Fibroblast of villous mesenchyme (primary cell): ENCODE measurements at places on chromosomes 3 and 15. TPM values are rescaled to one million over a fixed set of nuclear protein-coding genes. Genes with fewer than 3 reads are reported as not detected.

CLDN16 gene
- under 0.01 and 0.43 TPM in 2 replicates for total RNA-seq

DNA sequence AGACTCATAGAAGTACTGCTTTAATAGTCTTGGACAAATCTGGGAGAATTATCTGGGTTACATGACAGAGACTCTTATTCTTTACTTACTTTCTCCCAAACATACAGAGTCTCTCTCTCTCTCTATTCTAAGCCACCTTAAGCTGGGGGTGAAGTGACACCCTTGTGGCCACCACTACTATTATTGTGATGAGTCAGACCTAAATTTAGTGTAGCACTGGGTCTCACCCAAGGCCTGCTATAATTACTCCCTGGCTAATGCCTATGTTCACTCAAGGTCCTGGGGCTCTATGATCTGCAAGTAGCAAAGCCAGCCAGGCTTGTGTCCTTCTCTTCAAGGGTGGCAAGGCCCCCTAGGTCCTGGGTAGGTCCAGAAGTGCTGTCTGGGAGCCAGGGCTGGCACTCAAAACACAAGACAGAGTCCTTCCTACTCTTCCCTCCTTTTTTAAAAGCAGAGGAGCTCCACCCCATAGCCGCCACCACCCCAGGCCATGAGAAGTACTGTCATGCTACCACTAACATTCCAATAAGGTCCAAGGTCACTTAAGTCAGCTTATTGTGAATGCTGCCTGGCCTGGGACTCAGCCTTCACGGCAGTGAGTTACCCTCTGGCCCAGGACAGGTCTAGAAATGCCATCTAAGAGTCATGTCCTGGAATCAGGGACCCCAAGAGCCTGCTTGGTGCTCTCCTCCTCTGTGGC lies 183.6 kb downstream of the POLQ start:
- DNase-seq: no peak

SMCO1 gene
- total RNA-seq: under 0.01 TPM in 1 of 2 replicates, not detected in the other

DNA sequence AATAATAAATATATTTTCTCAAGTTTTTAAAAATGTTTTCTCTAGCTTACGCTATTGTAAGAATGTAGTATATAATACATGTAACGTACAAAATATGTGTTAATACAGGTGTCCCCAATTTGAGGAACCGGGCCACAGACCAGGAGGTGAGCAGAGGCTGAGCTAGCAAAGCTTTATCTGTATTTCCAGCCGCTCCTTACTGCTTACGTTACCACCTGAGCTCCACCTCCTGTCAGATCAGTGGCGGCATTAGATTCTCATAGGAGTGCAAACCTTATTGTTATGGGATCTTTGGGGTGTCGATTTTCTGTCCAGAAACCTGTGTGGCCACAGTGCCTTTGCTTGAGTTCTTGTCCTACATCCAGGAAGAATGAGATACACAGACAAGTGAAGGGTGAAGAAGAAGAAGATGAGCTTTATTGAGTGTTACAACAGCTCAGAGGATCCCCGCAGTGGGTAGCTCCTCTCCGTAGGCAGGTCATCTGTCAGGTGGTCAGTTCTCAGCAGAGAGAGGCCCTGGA lies 9.9 kb upstream of the TRIM59 start:
- DNase-seq: no peak

DNA sequence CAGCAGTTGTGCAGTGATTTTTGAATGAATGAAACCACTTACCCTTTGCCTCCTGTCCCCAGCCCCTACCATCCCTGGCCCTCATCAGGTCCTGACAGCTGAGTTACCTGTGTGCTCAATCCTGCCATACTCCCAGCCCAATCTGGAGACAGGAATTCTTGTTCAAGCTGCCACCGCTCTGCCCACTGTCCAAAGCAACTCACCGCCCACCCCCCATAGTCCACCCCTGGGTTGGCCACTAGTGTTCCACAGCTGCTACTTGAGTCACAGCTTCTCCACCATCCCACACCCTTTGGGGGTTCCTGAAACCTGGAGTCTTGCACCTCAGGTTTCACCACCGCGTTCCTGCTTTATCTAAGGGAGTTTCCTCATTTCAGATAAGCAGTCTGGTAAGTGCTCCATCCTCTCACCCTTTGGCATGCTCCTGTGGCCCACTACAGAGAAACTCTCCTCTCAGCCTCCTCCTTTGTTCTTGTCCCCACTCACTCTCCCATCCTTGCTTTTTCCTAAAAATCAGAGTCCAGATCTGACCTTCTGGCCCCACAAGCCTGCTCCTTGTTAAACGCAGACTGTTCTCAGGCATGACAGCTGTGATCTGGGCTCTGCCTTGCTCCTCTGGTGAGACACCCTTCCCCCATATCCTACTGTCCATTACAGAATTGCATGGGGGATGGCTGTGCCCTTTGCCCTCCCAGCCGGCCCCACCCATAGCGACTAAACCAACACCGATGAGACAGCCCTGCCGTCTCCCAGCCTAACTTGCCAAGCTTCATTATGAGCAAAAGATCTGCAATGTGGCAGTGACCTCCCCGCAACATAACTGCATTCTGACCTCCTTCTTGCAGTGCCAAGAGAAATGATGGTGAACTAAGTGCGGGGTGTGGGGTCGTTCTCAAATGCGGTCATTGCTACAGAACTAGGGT lies 50.0 kb downstream of the CYP19A1 start:
- peak; percentile 39 for DNase-seq

GATA2 gene
- total RNA-seq: 26.7 and 41.0 TPM in 2 replicates

GRCh38 chr3:73327052-73327451 lies 265.6 kb downstream of the EBLN2 start:
- no peak for DNase-seq

DNA sequence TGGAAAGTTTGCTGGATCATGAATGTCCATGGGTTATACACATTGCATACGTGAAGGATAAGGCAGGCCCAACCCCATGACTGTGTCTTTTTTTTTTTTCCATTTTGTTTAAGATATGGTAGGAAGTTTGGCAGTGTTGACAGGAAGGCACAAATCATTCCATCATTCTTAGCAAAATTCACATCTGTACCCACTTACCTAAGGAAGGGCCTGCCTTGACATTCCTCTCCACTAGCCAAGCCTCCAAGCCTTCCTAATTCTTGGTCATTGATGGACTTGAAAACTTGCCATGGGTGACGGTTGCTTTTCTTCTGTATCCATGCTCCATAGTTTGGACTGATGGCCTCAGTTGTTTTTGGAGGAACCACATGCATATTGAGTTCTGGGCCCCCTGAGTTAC lies 54.4 kb downstream of the ARNT2 start:
- DNase-seq: no peak

DNA sequence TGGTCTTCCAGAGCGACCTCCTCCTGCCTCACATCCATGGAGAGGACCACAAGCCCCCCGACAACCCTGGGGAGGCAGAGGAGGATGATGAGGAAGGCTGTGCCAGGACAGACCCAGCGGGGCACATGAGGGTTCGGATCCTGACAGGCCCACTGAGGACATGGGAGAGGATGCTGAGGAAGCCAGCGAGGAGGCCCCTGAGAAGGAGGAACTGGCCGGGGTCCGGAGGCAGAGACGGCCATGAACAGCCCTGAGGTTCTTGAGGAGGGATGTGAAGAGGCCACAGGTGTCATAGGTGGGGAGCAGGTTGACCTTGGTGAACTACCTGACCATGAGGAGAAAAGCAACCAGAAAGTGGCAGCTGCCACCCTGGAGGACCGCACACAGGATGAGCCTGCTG lies 54.9 kb upstream of the WNT7A start:
- DNase-seq: no peak

SSUH2 gene
- total RNA-seq: 0.32 TPM in 1 of 2 replicates, not detected in the other

EPB42 gene
- not detected in 2 replicates for total RNA-seq

GRCh38 chr3:123961508-123961856 lies 453 bp upstream of the CCDC14 start:
- no peak for DNase-seq

GRCh38 chr3:96966181-96966929 lies 152.0 kb downstream of the EPHA6 start:
- DNase-seq: no peak

HDAC11 gene
- total RNA-seq: 7.1 and 9.5 TPM in 2 replicates

GRCh38 chr3:38059148-38059547 lies 20.1 kb downstream of the DLEC1 start:
- no peak for DNase-seq

- no peak for DNase-seq
Observed at GRCh38 chr3:77191640-77192039, 151.7 kb downstream of the ROBO2 start.

DNA sequence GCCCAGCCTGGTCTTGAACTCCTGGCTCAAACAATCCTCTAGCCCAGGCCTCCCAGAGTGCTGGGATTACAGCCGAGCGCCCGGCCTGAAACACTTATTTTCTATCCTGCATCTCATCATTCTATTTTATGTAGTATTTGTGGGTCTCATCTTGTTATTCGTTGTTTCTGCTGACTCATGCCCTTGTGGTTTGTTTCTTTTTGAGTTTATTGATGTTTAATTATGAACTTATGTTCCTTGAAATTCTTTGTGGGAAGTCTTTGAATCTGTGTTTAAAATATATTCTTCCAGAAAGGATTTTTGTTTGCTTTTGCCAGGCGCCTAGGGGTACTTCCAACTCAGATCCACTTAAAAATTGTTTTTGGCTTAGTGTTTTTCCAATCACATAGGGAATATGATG lies 78.3 kb upstream of the C15orf39 start:
- DNase-seq: peak; percentile 97

DNA sequence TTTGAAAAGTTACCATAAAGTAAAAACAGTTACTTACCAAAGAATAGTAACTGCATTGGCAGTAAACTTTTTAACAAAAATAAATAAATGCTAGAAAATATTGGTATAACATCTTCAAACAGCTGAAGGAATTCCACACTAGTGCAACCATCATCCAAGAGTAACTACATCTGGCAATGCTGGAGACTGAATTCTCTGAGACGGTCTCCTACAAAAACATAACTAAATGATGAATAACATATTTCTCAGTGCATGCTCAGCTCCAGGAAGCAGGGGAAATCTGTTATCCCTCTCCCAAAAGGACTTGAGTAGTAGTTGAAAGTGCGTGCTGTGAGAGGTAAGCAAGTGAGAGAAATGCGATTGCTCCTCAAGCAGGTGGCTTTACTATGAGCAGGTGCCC lies 526.8 kb upstream of the CCDC54 start:
- no peak for DNase-seq

SH2D7 gene
- not detected in 2 replicates for total RNA-seq

DNA sequence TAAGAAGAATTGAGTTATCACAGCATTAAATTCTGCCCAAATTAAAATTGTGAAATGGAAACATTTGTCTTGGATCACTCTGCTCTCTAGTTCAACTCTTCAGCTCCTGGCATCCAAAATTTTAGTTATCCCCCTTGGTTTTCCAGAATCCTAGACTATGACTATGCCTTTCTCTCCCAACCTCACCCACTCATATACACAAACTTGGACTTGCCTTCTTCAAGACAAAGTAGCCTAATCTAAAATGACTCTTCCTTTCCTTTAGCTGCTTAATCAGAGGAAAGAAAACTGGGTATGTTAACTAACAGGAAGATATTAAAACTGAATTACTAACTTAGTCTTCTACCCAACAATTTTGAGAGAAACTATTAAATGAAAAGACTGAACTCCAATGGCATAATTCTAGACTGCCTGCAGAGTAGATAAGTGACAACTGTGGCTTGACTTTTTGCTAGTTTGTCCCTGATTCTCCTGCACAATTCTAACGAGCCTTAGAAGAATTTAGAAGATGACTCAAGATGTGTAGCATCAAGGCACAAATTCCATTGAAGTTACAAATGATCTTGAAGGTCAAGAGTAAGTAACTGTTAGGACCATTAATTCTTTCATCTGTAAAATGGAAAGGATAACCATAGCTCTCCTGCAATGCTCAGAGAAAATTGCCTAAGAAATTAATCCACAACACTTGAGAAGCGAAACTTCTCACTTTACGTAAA lies 5.2 kb upstream of the GOLIM4 start:
- no peak for DNase-seq

GOLGA6A gene
- total RNA-seq: not detected in 2 replicates

PLAAT1 gene
- not detected in 2 replicates for total RNA-seq

- peak; percentile 47 for DNase-seq
Observed at GRCh38 chr3:17195192-17195611, 310.4 kb downstream of the PLCL2 start.

GRCh38 chr3:196219970-196220311 lies 3.6 kb downstream of the SLC51A start:
- DNase-seq: no peak

- DNase-seq: no peak
Observed at GRCh38 chr3:103167850-103168249, 733.0 kb downstream of the ZPLD1 start.

GRCh38 chr3:27535809-27536392 lies 51.7 kb upstream of the SLC4A7 start:
- DNase-seq: no peak

- no peak for DNase-seq
Observed at GRCh38 chr3:45215466-45215865, 10.6 kb downstream of the TMEM158 start.

DNA sequence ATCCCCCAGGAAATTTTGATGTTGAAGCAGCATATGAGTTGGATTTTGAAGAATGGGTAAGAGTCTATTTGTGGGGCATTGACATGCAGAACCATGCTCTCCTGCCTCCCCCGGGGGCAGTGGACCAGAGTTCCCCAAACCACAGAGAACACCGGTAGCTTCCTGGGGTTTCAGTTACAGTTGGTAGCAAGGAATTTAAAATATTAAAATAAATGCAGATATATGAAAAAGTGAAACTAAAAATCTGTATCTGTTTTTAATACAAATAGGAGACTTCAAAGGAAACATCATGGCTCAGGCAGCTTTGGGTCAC lies 37.4 kb downstream of the SLC9A9 start:
- DNase-seq: no peak

- DNase-seq: no peak
Observed at GRCh38 chr3:138873471-138874278, 38.9 kb upstream of the PIK3CB start.

SLC9C1 gene
- under 0.01 TPM in 1 of 2 replicates, not detected in the other for total RNA-seq

TMEM87A gene
- total RNA-seq: 70.9 and 79.9 TPM in 2 replicates

RYR3 gene
- under 0.01 TPM in 1 of 2 replicates, not detected in the other for total RNA-seq

MFGE8 gene
- 158 and 168 TPM in 2 replicates for total RNA-seq

GRCh38 chr15:90705212-90705611 lies 11.9 kb upstream of the BLM start:
- no peak for DNase-seq

DNA sequence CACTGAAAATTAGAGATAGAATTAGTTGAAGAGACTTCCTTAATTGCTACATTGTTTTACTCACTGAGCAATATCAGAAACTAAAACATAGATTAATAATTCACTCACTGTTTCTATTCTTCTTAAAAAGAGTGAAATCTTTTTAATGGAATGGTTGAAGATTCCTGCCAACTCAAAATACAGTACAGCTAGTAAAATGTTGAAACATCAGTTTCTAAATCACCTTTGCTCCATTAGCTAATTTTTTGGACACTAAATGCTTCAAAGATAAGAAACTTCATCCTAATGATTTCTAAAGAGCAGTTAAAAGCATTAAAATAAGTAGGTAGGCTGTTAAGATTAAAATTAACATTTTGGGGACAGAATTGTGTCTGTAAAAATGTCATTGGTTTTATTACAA lies 10.5 kb upstream of the NIT2 start:
- no peak for DNase-seq

PAQR5 gene
- total RNA-seq: 0.97 and 1.3 TPM in 2 replicates
